Aorta (tissue), 5 donors: ENCODE measurements at places on chromosomes 7 and 10. TPM values are rescaled to one million over a fixed set of nuclear protein-coding genes. Genes with fewer than 3 reads are reported as not detected.

GRCh38 chr10:49177391-49178355 is 10.5 kb downstream of the TMEM273 start:
- peak; percentile 86 for DNase-seq
- H3K4me1 ChIP-seq: no peaks in the 10 kb centered on the region
- no peak overlapping the region for H3K27ac ChIP-seq
- no peaks in the 10 kb centered on the region for H3K27me3 ChIP-seq

DNA sequence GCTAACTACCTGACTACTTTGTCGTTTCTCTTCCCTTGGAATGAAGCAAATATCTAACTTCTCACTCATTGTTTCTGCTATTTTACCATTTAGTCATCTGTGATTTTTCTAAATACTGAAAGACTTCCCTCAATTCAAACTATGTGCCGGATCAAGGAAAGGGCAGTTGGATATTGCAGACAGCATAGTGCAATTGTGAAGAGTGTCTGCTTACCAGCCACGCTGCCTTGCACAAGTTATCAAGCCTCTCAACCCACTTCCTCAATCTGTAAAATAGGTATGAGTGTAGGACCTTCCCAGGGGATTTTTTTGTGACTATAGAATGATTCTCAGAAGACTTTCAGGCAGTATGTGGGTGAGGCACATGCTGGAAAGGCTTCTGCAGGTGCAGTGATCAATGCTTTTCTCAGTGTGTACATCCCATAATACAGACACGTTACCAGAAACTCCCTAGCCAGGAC is 54.3 kb downstream of the EGFR start:
- no peaks in the 10 kb centered on the region for H3K36me3 ChIP-seq
- peaks cover 7% of the 10 kb centered on the region for H3K4me1 ChIP-seq
- H3K27me3 ChIP-seq: no peaks in the 10 kb centered on the region
- no peak for DNase-seq

DNA sequence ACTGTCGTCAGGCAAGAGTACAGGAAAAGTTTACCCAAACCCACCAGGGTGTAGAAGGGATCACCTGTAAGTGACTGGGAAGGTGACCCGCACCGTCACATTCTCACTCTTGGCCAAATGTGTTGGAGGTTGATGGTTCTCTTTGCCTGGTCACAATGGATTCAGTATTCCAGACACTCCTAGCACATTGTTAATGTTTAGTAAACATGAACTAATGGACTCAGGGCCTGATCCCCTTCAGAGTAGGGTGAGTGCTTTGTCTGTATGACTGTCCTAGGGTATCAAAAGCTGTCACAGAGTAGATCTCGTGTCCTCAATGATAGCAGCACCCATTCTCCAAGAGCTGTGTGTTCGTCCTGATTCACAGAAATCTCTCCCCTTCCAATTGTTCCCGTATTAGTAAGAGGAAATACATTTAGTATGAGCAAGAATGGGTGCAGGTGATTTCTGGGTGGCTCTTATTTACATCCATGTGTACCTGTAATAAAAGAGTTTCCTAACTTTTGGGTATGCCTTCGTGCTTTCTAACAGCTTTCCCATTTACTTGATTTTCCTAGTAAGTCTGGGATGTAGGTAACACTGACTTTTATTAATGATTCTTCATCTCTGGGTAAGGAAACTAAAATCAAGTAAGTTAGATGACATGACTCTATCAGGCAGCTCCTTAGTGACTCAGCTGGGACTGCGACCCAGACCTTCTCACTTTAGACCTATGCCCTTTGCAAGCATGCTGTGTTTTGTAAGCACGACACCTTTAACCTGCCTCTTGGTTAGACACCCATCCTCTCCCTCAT is 4.7 kb downstream of the EEPD1 start:
- DNase-seq: no peak
- no peak overlapping the region for H3K27ac ChIP-seq
- peak overlapping the region; percentile 9 for H3K4me3 ChIP-seq
- no peaks in the 10 kb centered on the region for H3K27me3 ChIP-seq
- H3K36me3 ChIP-seq: no peaks in the 10 kb centered on the region

DNA sequence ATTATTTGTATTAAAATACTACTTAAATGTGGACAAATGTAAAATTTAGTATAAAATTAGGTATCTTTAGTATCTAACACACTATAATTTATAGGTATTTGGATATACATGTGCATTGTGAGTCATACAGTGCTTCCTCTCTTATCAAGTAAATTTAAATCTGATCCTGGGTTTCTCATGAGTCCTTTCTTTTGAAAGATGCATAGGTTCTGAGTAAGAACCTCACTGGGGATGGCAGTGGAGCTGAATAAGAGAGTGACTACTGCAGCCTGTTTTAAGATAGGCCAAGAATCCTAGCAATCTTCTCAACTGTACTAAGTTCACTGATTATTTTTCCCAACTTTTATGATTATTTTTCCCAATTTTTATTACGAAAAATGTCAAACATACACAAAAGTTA is 16.2 kb downstream of the CEP55 start:
- H3K36me3 ChIP-seq: no peaks in the 10 kb centered on the region
- no peak overlapping the region for H3K27ac ChIP-seq
- H3K27me3 ChIP-seq: no peaks in the 10 kb centered on the region

The CHAT gene
- total RNA-seq: not detected

DNA sequence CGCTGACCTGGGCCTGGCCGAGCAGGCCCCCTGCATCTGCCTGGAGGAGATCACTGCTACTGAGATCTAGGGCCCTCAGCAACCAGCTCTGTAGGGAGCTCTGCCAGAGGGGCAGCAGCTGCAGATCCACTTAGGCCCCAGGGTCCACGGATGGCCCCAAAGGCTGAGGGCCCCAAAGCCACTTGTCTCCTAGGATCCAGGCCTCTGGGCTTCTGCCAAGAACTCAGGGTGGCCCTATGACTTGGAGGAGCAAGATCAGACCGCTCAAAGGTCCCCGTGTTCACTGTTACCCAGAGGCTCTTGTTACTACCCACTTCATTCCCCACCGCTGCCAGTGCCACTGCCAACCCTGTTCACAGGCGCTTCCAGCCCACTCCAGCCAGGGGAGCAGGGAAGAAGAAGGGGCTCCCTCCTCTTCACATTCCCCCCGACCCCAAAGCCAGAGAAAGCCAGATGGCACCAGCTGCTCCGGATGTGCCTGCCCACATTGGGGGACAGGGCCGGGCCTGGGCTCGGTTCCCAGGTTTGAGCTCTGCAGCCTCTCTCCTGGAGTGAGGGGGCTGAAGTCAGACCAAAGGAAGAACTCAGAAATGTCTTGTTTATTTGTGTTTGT is 7.6 kb downstream of the LZTS2 start:
- no peaks in the 10 kb centered on the region for H3K36me3 ChIP-seq
- DNase-seq: no peak
- H3K27me3 ChIP-seq: no peaks in the 10 kb centered on the region
- no peak overlapping the region for H3K27ac ChIP-seq
- H3K4me3 ChIP-seq: no peak overlapping the region

The MSS51 gene
- 6.3 TPM for total RNA-seq

- H3K27ac ChIP-seq: no peak overlapping the region
- peaks cover 4% of the 10 kb centered on the region for H3K4me1 ChIP-seq
- H3K36me3 ChIP-seq: no peaks in the 10 kb centered on the region
- H3K27me3 ChIP-seq: no peaks in the 10 kb centered on the region
These were observed 16.7 kb upstream of the AKR1B10 start for GRCh38 chr7:134510646-134511045.

The NUTM2A gene
- 1.0 TPM for total RNA-seq

The LRRD1 gene
- total RNA-seq: 0.51 TPM

- DNase-seq: no peak
- H3K4me3 ChIP-seq: peak overlapping the region; percentile 81
- no peaks in the 10 kb centered on the region for H3K4me1 ChIP-seq
- H3K27me3 ChIP-seq: no peaks in the 10 kb centered on the region
- peak overlapping the region; percentile 8 for H3K27ac ChIP-seq
These were observed 413 bp downstream of the PANK1 start for GRCh38 chr10:89644691-89644966.

The SH2D4B gene
- total RNA-seq: 0.52 TPM

DNA sequence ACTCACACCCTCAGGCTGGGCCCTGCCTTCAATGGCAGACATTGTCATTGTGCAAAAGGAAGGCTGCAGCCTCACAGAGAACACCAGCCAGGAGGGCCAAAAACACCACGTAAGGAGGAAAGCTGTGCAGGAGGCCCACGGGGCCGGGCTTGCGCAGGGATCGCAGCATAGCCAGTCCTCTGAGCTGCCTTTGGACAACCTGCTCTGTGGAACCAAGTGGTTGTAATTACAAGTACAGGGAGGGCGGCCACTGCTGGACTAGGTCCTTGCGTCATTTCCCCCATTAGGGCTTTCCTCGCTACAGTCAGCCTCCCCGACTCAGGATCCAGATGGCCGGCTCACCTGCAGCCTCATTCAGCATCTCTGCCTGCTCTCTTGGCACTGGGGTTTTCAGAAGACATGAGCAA is 66.9 kb downstream of the FAM53B start:
- H3K4me3 ChIP-seq: no peak overlapping the region
- H3K27ac ChIP-seq: no peak overlapping the region
- DNase-seq: no peak
- H3K4me1 ChIP-seq: no peaks in the 10 kb centered on the region

DNA sequence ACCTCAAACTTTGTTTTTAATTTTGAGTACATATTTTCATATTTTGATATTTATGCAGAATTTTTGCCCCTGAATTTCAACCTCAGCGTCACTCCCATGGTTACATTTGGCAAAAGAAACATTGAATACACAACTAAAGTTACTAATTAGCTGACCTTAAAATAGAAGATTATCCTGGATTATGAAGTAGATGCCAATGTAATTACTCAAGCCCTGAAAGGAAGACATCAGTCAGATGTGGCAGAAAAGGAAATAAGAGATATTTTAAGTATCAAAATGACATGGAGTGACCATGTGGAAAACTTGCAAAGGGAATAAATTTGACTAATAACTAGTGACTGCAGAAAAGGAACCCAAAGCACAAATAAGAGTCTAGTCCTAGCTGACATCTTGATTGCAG is 701.3 kb upstream of the KCND2 start:
- no peaks in the 10 kb centered on the region for H3K36me3 ChIP-seq
- H3K27ac ChIP-seq: no peak overlapping the region
- no peak overlapping the region for H3K4me3 ChIP-seq

The SPAM1 gene
- total RNA-seq: not detected

GRCh38 chr7:116910383-116910782 is 42.9 kb upstream of the ST7 start:
- H3K36me3 ChIP-seq: peaks cover 1% of the 10 kb centered on the region
- H3K27ac ChIP-seq: no peak overlapping the region
- H3K4me1 ChIP-seq: no peaks in the 10 kb centered on the region
- no peak overlapping the region for H3K4me3 ChIP-seq

GRCh38 chr7:13717031-13717430 is 272.4 kb downstream of the ETV1 start:
- no peak for DNase-seq
- H3K36me3 ChIP-seq: no peaks in the 10 kb centered on the region
- H3K4me1 ChIP-seq: no peaks in the 10 kb centered on the region
- no peaks in the 10 kb centered on the region for H3K27me3 ChIP-seq
- no peak overlapping the region for H3K4me3 ChIP-seq
- H3K27ac ChIP-seq: no peak overlapping the region

The HTR7 gene
- total RNA-seq: 1.3 TPM

GRCh38 chr7:104851268-104851667 is 162.7 kb upstream of the KMT2E start:
- no peak overlapping the region for H3K4me3 ChIP-seq
- H3K4me1 ChIP-seq: no peaks in the 10 kb centered on the region
- H3K27me3 ChIP-seq: no peaks in the 10 kb centered on the region
- no peaks in the 10 kb centered on the region for H3K36me3 ChIP-seq

The PLAC9 gene
- 113 TPM for total RNA-seq

The CCSER2 gene
- 95.0 TPM for total RNA-seq

- H3K27ac ChIP-seq: no peak overlapping the region
- DNase-seq: no peak
- no peaks in the 10 kb centered on the region for H3K27me3 ChIP-seq
- no peak overlapping the region for H3K4me3 ChIP-seq
- H3K36me3 ChIP-seq: no peaks in the 10 kb centered on the region
These were observed 25.1 kb downstream of the MNX1 start for GRCh38 chr7:156985101-156985992.

The MBL2 gene
- total RNA-seq: not detected

GRCh38 chr7:106535234-106535932 is 125.6 kb downstream of the CCDC71L start:
- no peak overlapping the region for H3K27ac ChIP-seq
- no peak overlapping the region for H3K4me3 ChIP-seq
- no peaks in the 10 kb centered on the region for H3K27me3 ChIP-seq
- no peaks in the 10 kb centered on the region for H3K36me3 ChIP-seq

DNA sequence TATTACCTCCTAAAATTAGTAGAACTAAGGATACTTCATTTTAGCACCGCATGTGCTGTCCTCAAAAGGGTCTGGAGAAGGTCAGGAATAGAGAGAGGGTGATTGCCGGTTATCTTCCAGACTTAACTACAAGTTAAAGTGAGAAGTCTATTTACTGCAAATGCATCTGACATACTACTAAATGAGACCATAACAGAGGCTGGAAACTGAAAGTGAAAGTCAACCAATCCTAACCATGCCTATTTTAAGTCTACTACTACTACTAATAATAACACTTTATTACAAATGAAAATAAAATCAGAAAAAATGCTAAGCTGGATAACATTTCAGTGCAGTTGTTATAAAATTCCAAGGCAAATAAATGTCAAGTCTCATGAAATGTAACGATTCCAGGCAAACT is 244.7 kb downstream of the KIF20B start:
- DNase-seq: no peak
- H3K4me1 ChIP-seq: no peaks in the 10 kb centered on the region
- H3K36me3 ChIP-seq: no peaks in the 10 kb centered on the region
- H3K27me3 ChIP-seq: no peaks in the 10 kb centered on the region
- H3K4me3 ChIP-seq: peak overlapping the region; percentile 41
- H3K27ac ChIP-seq: no peak overlapping the region

DNA sequence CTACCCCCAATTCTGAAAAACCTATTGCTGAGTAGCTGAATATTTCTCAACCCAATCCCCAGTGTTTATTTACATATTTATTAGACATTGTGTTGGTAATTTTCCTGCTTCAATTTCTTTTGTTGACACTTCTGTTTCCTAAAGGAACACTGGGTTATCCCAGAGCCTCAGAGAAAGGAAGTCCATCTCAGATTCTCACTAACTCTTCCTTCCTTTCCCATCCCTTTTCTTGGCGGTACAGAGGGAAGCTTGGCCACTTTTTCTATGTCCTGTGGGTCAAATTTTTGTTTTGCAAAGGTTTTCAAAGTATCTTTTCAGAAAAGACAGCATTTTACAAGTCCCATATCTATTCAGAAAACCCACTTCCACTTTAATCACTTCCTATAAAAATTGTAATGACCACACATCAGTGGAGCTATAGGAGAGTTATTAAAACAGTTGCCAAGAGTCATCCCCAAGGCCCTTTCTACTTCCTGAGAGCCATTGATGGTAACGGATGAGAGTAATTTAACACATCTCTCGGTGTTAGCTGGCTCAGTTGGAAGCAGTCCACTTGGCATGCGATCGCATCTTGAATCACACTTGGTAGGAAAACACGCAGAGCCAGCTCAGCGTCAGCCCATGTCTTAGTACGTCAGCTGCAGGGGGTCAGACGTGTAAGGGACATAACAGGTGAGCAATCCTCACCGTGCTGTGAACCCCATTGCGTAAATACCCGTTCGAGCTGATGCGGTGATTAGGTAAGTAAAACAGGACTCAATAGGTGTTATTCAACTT is 231.1 kb upstream of the ADARB2 start:
- H3K4me3 ChIP-seq: no peak overlapping the region
- no peaks in the 10 kb centered on the region for H3K27me3 ChIP-seq
- H3K4me1 ChIP-seq: no peaks in the 10 kb centered on the region
- H3K36me3 ChIP-seq: no peaks in the 10 kb centered on the region
- no peak for DNase-seq

The PBLD gene
- total RNA-seq: 6.8 TPM

- no peaks in the 10 kb centered on the region for H3K36me3 ChIP-seq
- DNase-seq: no peak
- H3K4me1 ChIP-seq: no peaks in the 10 kb centered on the region
- H3K27me3 ChIP-seq: no peaks in the 10 kb centered on the region
These were observed 119.3 kb downstream of the CALN1 start for GRCh38 chr7:72292794-72293193.

The PTCD1 gene
- 5.4 TPM for total RNA-seq
